Nucleus accumbens (tissue), 56 donors: ENCODE measurements at places on chromosomes 11 and 22.
A peak's percentile ranks its signal among the peaks of the same experiment; 100 is the strongest.

DNA sequence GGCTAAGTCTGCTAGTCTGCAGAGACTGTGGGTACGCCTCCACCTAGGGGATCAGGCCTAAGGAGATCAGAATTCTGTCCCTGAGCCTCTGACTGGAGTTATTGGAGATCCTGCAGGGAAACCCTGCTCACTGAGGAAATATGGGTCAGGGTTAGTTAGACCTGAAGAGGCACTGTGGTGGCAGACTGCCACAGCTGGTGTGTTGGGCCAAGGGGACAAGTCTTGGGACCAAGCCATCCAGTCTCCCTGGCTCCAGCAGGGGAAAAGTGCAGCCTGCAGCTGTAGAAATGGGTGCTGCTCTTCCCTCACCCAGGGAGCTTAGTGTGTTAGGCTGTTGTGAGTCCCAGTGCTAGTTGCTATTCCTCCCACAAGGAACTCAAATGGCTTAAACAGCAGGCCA, 334.8 kb upstream of the LARGE1 start:
- DNase-seq: no peak

DNA sequence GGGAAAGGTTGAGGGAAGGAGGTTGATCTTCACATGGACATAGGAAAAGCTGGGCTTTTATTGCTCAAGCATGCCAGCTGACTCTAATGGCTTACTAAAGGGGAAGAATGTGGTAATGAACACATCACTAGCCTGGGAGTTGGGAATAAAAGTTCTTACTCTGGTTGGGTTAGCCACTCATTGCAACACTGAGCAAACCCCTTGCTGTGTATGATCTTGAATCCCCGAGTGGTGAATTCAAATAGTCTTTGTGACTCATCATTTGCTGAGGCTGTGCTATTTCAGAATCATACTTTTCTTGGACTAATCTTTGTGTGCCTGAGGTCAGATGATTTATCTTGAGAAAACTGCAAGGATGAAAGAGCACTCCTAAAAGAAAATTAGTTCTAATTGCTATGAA, 304.1 kb upstream of the ANO5 start:
- no peak for DNase-seq

GRCh38 chr22:25566898-25567235, 2.4 kb downstream of the GRK3 start:
- no peak for DNase-seq

DNA sequence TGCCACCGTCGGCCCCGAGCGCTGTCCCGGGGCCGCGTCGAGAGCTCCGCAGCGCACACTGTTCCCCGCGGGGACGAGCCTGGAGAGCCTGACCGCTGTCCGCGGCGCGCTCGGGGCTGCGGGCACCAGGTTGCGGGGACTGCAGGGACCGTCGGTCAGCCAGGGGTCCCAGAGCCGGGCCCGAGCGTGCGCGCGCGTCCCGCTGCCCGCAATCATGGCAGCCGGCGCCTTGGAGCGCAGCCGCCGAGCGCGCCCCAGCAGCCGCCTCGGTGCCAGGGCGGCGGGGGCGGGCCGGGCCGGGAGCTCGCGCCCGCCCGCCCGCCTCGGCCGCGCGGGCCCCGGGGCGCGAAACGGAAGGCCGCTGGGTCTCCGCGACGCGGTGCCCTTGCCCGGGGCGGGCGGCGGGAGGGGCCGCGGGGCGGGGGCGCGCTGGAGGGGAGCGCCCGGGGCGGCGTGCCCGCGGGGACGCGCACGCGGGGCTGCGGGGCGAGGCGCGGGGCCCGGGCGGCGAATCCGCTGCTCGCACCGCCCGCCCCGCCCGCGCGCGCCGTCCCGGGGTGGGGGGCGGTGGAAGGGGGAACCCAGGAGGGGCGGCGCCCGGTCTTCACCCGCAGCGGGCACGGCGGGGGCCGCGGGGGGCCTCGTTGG, 79.4 kb upstream of the PPARA start:
- DNase-seq: no peak

GRCh38 chr22:25212337-25212736, 7.1 kb upstream of the CRYBB2 start:
- DNase-seq: no peak

GRCh38 chr22:24594569-24595120, 1.8 kb upstream of the LRRC75B start:
- DNase-seq: no peak

DNA sequence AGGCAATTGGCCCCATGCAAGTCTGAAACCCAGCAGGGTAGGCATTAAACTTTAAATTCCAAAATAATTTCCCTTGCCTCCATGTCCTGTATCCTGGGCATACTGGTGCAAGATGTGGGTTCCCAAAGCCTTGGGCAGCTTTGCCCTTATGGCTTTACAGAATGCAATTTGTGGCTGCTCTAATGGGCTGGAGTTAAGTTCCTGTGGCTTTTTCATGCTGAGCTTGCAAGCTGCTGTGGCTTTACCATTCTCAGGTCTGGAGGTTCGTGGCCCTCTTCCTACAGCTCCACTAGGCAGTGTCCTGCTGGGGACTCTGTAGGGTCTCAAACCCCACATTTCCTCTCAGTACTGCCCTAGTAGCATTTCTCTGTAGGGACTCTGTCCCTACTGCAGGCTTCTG, 15.0 kb upstream of the BIRC3 start:
- no peak for DNase-seq

GRCh38 chr22:42324990-42325710, 54.7 kb upstream of the TCF20 start:
- no peak for DNase-seq

DNA sequence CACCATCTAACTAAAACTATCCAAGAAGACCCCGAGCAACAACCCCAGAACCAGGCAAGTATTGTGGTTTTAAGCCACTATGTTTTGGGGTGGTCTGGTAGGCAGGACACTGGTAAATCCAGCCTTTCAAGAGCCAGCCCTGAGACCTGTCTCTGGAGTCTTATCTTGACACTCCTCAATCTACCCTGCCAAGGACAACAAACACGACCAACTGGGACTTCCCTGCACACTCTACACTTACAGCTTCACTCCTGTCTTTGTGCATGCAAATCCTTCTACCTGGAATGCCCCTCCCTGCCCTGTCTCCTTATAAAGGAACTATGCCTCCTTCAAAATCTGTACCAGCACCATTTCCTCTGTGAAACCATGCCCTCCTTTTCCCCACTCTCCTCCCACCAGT, 107.3 kb downstream of the RPL27A start:
- no peak for DNase-seq

GRCh38 chr11:125923012-125923579, 18.8 kb downstream of the DDX25 start:
- peak; percentile 58 for DNase-seq

GRCh38 chr11:25667871-25668270, 664.1 kb upstream of the ANO3 start:
- DNase-seq: no peak
